ENCODE measurements at places on chromosomes 7 and 10. TPM values are rescaled to one million over a fixed set of nuclear protein-coding genes. Genes with fewer than 3 reads are reported as not detected.

CCDC7 gene
- total RNA-seq = 60.4 TPM

SEMA3E gene
- not detected for total RNA-seq

PON1 gene
- total RNA-seq = not detected

ANKRD61 gene
- total RNA-seq = not detected

CYP3A7 gene
- not detected for total RNA-seq

NYAP1 gene
- total RNA-seq = 1.3 TPM

OR9A2 gene
- total RNA-seq = not detected

All from T-helper 17 cell (primary cell).